WTC11 (cell line): ENCODE measurements at places on chromosomes 7 and 10. TPM values are rescaled to one million over a fixed set of nuclear protein-coding genes. Genes with fewer than 3 reads are reported as not detected.

Gene FASTK
- total RNA-seq, result 62.1 to 70.2 TPM (median 67.7 TPM) in 3 replicates

DNA sequence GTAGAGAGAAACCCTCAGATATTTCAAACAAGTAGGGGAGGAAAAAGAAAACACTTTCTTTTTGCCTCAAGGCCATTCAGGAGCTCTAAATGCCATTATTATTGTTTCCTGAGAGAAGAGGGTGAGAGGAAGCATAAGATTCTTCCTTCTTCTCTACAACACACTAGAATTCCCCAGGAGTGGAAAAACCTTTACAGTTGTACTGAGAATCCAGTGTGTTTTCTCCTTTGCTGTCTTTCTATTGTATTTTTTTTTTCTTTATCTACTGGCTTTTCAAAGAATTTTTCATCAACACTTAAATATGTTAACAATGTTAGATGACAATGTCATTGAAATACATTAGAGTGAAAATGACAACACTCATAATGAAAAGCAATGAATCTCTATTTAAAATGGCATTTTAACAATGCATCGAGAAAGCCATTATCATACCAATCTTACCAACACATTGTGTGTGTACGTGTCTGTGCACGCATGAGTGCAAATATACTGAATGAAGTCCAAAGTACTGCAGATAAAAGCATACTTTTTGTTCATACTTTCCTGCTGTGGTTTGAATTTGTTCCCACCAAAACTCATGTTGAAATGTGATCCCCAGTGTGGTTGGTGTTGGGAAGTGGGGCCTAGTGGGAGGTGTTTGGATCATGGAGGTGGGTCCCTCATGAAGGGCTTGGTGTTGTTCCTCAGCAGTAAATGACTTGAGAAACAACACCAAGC lies 24.2 kb upstream of the MACC1 start:
- DNase-seq, result no peak

DNA sequence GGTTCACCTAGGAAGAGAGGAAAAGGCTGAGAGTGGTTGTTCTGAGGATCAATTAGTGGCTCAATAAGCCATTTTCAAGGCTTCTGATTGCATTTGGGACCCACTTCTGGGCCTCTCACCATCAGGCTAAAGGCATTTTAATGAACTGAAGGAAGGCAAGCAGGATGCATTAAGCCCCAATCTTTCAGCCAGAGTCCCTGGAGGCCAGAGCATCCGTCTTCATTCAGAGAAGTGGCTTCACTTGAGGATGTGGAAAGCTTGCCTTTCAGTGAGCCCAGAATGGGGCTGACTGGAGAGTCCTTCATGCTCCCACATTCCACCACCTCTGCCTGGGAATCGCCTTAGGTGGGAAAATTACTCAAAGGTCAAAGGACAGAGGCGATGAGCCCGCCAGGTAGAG lies 41.8 kb downstream of the COL17A1 start:
- no peak for DNase-seq

DNA sequence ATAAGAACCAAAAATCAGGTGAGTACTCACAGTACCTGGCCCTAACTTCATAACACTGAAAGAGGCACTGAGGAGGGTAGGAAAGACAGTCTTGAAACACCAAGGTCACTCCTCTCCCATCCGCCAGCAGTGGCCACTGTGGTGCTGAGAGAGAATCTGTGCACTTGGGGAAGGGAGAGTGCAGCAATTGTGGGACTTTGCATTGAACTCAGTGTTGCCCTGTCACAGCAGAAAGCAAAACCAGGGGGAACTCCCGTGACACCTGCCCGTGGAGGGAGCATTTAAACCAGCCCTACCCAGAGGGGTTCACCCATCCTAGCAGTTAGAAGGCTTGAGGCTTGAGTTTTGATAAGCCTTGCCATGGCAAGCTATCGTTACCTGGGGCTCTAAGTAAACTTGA lies 35.2 kb upstream of the MAP3K8 start:
- DNase-seq, result no peak

DNA sequence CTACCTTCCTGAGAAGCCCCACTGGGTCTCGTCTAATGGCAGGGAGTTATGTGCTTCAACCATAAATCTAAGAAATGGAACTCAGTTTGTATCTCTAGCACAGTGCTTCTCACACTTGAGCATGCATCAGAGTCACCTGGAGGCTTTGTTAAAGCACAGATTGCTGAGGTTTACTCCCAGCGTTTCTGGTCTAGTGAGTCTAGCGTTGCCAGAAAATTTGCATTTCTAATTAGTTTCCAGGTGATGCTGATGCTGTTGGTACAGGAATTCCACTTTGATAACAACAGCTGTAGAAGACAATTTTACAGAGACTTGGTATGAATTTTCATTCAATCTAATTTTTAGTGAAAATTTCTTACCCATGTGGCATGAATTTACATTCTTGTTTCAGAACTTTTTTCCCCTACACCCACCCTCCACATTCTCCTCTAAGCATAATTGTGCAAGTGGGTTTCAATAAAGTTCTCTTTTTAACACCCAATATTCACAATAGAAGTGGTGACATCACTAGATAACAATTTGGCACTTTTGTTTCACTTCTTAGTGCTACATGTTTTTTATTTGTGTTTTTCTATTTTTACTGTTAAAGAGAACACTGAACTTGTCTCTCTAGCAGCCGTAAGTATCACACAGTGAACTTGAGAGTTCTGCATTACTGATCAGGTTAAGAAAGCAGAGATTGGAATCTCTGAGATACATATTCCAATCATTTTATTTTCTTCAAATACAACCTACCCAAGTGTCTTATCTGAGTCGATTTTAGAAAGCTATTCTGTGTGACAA lies 48.4 kb upstream of the BET1 start:
- DNase-seq, result no peak
